WTC11 (cell line): ENCODE measurements at places on chromosomes 13 and 19. TPM values are rescaled to one million over a fixed set of nuclear protein-coding genes. Genes with fewer than 3 reads are reported as not detected.

DNA sequence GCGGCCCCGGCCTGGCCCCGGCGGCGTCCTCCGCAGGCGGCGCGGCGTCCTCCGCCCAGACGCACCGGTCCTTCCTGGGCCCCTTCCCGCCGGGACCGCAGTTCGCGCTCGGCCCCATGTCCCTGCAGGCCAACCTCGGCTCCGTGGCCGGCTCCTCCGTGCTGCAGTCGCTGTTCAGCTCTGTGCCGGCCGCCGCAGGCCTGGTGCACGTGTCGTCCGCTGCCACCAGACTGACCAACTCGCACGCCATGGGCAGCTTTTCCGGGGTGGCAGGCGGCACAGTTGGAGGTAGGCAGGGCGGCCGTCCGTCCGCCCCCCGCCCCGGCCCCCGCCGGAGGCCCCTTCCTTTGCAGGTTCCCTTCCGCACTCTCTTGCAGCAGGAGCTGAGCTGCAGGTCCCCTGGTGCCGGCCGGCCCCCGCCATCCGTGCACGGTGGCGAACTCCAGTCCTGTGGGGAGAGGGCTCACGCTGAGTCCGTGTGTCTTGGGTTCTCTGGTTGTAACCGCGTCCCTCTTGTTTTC, 9.2 kb downstream of the PLEKHJ1 start:
- DNase-seq, result no peak

GRCh38 chr19:29021232-29021916, 191.6 kb downstream of the UQCRFS1 start:
- DNase-seq, result no peak

DNA sequence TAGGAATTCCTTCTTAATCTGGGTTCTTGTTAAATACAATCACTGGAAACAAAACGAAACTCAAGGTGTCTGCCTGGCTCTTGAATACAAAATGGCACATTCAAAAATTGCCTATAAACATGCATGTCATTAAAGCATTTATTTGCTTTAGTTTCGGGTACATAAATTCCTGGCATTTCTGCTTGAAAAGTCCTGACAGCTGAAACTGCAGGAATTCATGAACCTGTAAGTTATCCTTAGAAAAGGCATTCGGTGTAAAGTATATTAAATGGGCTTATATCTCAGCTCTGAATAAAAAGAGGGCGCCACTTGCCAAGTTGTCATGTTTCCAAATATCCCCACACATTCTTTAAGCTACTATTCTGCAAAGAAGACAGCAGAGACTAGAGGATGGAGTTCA, 32.9 kb downstream of the RXFP2 start:
- DNase-seq, result no peak

The PPFIA3 gene
- total RNA-seq, result 25.5 to 30.1 TPM (median 27.3 TPM) in 3 replicates

GRCh38 chr19:21483589-21484170, 21.7 kb upstream of the ZNF429 start:
- DNase-seq, result peak; percentile 86

DNA sequence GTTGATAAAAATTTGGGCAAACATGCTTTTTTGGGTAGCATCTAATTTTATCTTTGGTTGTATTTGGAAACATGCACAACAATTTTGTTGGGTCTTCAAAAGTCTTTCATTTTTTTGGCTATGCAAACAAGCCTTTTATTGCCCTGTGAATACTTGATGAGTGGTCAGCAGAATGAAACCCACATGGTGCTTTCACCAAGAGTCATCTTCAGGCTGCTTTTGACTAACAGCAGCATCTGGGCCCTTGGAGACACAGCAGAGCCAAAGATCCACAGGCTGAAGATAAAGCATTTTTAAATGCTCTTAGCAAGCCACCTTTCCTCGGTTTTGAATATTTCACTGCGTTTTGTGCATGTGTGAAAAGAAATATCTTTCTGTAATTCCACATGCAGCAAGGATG, 154.9 kb downstream of the FGF9 start:
- no peak for DNase-seq

The IGFLR1 gene
- total RNA-seq, result 9.9 to 12.7 TPM (median 12.3 TPM) in 3 replicates

The SIGLEC12 gene
- total RNA-seq, result not detected in 3 replicates

- DNase-seq, result no peak
Observed at GRCh38 chr13:82436099-82436585, 1446.1 kb downstream of the SLITRK1 start.

DNA sequence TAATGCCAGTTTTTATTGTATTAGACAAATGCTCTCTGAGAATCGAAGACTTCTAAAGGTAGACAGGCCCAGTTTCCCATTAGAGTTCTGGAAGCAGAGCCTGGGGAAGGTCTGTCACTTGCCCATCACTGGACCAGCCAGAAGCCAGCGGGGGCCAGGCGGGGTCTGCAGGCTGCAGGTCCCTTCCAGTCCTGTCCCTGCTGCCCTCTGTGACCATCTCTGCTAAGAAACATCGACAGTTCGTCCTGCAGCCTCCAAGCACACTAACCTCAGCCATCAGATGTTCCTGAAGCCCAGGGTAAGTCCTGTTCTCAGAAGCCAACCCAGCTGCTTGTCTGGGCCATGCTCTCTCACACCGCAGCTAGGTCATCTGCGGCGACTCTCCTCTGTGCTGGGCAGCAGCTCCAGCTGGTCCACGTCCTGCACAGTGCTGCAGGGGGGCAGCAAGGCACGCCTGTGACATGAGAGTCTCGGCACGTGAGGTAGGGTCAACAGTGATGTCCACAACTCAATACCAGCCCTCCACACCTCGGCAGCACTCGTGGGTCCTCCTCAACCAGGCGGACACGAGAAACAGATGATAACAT, 2.9 kb upstream of the ADPRHL1 start:
- DNase-seq, result no peak

DNA sequence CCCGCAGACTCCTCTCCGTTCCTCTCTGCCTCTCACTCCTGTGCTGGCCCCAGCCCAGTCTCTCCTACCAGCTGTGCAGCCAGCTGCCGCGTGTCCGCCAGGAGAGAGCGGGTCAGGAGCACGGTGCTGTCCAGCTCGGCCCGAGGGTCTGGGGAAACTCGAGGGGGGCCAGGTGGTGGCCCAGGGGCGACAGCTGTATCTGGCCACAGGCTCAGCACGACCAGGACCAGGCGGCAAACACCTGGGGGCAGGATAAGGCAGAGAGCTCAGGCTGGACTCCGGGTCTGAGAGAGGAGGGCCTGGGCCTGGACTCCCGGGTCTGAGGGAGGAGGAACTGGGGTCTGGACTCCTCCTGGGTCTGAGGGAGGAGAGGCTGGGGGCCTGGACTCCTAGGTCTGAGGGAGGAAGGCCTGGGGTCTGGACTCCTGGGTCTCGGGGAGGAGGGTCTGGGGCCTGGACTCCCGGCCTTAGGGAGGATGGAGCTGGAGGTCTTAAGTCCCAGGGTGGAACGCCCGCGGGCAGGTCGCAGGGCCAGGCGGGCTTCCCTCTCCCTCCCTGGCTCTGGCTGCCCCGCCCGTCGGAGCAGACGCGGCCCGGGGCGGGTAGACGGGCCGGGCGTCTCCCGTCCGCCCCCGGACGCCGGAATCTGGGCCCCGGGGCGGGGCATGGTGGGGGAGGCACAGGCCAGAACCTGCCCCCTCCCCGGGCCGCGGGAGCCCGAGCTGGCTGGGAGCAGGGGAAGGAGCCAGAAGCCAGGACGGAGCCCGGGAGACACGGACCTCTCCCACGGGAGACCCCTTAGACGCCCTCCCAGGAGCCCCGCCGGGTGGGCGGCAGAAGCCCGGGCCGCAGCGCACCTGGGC, 1.3 kb downstream of the IL11 start:
- peak; percentile 49 for DNase-seq

The ZNF787 gene
- 60.8 to 62.9 TPM (median 62.0 TPM) in 3 replicates for total RNA-seq

DNA sequence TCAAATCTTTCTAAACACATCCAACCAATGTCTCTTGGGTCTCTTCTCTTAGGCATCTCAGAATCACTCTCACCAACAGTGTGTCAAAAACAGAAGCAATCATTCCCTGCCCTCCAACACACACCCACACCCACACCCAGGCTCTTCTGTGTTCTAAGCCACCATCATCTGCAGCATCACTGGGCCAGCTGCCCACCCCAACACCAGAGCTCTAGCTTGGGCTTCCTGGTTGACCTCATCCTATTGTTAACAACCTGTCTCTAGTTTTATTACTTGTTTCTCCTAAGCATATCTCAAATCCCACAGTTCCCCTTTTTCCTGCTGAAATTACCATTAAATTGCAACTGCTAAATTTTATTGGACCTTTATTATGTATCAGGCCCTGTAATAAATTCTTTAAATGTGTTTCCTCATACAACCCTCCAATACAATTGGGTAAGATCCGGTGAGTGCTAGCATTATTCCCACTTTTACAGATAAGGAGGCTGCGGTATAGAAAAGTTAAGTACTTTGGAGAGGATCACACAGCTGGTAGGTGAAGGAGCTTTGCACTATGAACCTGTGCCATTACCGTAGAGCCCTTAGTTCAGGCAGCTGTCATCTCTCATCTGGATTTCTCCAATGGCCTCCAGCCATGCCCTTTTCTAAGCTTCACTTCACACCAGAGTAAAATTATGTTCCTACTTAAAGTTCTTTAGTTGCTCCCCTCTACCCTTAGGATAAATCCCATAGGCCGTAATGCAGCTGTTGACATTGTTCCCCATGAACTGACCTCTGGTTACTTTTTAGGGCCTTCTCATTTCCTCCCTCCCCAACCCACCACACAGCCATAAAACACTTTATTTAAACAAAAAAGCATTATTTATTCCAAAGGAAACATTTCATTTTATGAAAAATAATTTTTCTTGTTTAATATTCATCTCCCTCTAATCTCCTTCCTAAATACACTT, 227.7 kb downstream of the B3GLCT start:
- DNase-seq, result no peak

The OR7C1 gene
- not detected in 3 replicates for total RNA-seq

DNA sequence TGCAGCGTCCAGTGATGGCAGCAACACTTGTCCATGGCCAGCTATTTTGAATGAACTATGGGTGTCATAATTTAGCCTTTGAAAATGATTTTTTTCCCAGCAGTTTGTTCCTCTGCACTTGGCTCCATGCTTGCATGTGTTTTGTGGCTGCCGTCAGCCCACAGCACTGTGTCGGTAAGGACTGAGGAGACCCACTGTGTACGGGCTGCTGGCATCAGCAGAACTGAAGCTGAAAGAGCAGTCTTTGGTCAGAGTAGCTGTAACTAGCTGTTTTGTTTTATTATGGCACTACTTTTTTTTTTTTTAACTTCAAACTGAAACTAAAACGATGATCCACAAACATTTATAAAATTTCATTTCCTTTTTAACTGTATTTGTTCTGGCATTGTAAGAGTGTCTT, 50.3 kb upstream of the TEX29 start:
- DNase-seq, result no peak

DNA sequence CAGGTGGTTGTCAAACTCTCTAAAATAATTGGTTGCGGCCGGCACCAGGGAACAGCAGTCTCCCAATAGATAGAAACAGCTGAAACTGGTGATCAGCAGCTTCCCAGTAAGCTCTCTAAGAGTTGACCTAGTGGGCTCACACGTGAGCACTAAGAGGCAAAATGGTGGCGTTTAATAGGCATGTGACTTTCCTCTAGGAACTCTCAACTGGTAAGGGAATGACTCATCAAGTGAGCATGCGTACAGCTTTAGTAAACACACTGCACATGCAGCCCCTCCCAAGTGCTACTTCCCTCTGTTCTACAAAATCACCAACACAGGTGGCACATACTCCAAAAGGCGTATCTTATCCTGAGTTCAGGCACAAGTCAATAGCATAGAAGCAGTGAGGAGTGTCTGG, 41.7 kb downstream of the TNFSF11 start:
- no peak for DNase-seq

DNA sequence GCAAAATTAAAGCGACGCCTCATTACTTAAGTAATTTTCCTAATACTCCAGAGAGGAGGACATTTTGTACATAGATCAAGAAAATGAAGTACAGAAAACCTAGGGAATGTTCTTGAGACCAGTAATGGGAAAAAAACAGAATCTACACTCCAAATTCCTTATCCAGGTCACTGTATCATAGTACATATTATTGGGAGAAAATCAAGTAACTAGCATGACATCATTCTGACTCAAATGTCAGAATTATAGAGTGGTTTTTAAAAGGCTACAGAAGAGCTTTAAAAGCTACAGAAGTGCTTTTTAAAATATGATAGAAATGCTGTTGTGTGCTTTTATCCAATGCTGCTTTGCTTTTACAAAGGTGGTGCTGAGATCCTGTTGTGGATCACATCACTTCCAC, 86.3 kb upstream of the SLC15A1 start:
- DNase-seq, result no peak

GRCh38 chr13:110445183-110445582, 116.3 kb downstream of the RAB20 start:
- no peak for DNase-seq

The NEK5 gene
- 0.55 to 0.76 TPM (median 0.73 TPM) in 3 replicates for total RNA-seq

- no peak for DNase-seq
Observed at GRCh38 chr19:1394252-1395193, 6.8 kb downstream of the GAMT start.

DNA sequence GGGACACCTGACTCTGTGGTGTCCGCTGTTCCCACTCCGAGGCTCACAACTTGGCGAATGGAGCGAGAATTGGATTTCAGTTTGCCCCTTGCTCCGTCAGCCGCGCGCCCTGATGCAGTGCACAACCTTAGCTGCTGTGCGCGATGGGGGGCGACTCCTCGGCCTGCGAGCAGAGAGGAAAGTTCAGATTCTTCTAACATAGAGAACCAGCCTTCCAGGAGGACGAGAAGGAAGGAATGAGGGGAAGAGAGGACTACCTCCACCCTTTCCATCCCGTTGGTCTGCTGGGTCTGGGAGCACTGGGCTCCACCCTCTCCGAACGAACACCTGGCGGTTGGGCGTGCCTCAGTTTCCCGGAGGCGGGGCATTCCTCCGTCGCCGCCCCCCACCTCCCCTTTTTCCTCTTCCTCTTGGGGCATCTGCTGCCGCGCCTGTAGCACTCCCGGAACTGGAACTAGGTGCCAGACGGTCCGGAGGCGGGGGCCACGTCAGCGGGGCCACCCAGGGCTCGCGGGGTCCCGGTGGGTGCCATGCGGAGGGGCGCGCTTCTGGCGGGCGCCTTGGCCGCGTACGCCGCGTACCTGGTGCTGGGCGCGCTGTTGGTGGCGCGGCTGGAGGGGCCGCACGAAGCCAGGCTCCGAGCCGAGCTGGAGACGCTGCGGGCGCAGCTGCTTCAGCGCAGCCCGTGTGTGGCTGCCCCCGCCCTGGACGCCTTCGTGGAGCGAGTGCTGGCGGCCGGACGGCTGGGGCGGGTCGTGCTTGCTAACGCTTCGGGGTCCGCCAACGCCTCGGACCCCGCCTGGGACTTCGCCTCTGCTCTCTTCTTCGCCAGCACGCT, at the start of gene KCNK6:
Gene KCNK6, plus strand, starts transcription at position 425 of the 838 bp plus-strand sequence. Its CDS starts 106 bp downstream, at position 531.
- DNase-seq, result peak; percentile 66

- no peak for DNase-seq
Observed at GRCh38 chr13:97116754-97117153, 105.4 kb upstream of the MBNL2 start.
